Thyroid gland (tissue), 4 donors: ENCODE measurements at places on chromosomes 6 and 20.

DNA sequence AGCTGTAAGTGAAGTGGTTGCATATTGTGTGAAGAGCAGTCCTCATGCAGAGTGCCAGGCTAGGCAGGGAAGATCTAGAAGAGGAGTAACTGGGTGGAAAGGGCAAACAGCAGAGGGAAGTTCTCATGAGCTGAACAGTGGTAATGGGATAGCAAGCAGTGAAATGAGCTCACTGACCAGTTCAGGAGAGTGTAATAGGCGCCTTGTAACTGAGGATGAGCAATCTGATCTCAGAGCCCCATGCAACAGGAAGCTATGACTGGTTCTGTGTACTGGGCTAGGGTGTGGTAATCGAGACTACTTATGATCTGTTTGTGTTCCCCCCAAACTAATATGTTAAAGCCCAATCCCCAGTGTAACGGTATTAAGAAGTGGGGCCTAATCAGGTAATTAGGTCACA, 98.6 kb downstream of the RFX6 start:
- no peak for DNase-seq

DNA sequence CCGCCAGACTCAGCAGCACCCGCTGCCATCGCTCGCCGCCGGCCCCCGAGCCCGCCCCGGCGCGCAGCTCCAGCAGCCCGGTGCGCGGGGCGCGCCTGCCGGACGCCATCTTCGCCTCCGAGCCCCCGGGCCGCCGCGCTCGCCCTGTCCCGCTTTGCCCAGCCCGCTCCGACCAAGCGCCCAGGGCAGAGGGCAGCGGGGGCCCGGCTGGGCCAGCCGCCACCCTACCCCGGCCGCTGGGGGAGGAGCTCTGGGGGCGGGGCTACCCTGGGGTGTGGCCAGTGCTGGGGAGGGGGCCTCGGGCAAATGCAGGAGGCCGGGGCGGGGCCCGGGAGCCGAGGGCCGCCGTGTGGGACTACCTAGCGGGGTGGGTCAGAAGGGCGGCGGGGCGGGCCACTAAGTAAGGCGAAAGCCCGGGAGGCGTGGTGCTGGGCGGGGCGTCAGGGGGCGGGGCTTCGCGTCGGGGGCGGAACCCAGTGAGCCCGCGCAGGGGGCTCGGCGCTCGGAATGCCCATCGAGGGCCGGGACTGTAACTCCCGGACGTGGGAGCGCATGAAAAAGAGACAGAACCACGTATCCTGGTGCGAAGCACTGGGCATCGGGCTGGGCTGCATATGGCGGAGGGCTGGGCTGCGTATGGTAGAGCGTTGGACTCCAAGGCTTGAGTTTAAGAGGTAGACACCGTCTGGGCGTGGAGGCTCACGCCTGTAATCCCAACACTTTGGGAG, at the start of gene SNTA1:
SNTA1 (minus strand) TSS at position 252 of the 728 bp plus-strand sequence; CDS start at position 109, 143 bp downstream.
- peak; percentile 98 for DNase-seq

DNA sequence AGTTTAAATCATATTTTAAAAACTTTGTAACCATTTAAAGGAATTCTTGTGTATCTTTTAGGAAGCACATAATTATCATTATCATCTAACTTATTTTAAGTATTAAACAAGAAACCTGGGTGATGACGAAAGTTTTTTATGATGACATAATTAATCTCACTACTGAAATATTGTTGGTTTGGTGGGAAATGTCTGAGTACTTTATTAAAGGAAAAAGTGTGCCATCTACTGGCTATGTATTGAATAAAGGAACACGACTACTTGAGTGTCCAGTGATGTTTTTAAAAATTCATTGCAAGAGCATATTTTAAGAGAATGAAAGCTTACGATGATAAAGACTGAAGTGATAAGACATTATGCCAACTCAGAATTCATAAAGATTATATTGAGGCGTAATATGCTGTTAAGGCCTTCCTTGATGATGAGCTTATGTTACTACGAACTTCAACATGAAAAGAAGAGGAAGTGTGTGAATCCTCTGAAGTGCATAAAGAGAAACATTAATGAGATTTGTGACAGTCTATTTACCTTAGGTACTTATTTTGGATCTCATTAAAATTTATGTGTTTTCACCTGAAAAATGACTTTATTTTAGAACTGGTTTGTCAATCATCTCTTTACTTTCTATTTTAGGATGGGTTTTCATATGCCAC, 12.0 kb upstream of the TRMT11 start:
- DNase-seq, result no peak

DNA sequence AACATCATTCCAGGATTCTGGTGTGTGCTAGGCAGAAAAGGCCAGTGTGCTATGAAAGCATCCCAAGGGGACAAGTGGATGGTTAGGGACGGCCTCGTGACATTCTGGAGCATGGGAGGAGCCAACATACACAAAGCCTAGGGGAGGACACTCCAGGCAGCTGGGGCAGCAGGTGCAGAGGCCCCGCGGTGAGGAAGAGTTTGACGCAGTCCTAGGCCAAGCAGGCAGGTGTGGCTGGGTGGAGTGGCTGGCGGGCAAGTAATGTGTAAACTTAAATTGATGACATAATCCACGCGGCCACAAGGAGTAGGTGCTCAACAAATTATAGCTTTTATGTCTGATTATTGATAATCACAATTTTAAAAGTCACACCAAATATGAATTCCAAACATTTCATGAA, 93.6 kb downstream of the TMEM242 start:
- no peak for DNase-seq

- DNase-seq, result no peak
Measured at GRCh38 chr20:62977613-62978560, 25.4 kb downstream of the SLC17A9 start.

DNA sequence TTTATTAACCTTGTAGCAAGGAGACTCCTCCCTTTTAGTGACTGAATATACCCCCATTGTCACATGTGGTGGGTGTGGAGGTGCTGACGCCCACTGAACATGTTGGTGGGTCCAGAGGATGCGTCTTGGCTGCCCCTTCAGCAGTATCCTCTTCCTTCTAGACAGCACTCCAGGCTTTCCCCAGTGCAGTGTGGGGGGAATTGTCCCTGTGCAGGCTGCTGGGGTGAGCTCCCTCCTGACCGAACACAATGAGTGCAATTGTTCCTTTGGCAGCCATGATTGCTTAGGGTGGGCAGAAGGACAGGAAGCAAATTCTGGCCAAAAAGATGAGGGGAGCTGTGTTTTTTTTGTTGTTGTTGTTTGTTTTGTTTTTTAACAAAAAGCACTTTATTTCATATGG, 209.3 kb upstream of the PDE10A start:
- DNase-seq, result no peak

DNA sequence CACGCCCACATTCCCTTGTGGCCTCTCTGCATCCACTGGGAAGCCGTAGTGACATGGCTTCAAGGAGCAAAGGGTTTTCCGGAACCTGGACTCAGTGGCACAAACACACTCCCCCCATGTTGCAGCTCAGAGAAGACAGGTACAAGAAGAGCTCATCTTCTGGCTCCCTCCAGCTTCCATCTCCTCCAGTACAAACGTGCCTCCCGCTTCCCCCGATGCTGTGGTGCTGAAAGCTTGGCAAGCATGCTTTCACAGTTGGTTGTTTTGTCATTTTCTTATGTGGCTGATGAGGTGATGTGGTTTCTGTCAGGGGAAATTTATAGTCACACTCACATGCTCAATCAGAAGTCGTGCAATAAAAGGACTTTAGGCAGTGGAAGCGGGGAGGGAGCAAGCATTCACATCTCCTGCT, 258.5 kb downstream of the KIF16B start:
- DNase-seq, result no peak

DNA sequence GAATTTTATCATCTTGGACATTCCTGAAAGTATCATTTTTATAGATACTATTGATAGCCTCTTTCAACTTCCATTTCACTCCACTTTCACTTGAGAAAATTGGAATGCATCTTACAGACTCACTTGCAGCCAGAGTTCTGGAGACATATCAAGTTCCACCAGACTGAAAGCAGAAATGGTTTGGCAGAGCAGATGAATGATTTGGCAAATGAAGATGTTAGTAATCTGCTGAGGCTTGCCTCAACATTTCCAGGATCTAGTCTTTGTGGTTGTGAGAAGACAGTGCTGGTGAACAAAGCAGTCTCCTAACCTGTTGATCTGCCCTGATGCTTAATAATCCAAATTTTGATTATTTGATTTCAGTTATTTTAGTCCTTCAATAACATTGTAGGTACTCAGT, 202.6 kb downstream of the TRDN start:
- DNase-seq, result no peak

DNA sequence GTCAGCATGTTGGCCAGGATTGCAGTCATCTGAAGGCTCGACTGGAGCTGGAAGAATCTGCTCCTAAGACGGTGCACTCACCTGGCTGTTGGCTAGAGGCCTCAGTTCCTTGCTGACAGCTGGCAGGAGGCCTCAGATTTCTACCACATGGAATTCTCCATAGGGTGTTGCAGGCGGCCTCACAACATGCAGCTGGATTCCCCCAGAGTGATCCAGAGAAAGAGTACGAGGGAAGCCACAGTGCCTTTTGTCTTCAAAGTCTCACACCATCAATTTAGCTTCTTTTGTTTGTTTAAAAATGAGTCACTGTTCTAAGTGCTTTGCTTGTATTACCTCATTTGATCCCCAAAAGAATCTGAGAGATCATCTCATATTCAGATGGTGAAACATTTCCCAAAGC, 65.5 kb upstream of the FYN start:
- no peak for DNase-seq

- no peak for DNase-seq
Measured at GRCh38 chr6:75101896-75102295, 104.0 kb downstream of the COL12A1 start.

DNA sequence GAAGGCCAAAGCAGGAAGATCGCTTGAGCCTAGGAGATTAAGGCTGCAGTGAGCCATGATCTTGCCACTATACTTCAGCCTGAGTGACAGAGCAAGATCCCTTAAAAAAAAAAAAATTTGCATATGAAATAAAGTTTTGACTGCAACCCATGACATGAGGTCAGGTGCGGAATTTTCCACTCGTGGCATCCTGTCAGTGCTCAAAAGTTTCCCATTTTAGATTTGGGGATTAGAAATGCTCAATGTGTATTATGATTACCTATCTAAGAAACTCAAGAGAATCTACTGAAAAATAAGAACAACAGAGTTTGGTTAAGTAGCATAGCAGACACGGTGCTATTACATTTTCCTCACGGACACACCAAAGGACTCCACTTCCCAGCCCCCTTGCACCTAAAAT, 11.7 kb downstream of the SLC23A2 start:
- no peak for DNase-seq

GRCh38 chr20:2330090-2330695, 34.4 kb downstream of the TGM3 start:
- no peak for DNase-seq

- DNase-seq, result no peak
Measured at GRCh38 chr6:108584323-108584722, 23.6 kb downstream of the FOXO3 start.

GRCh38 chr6:136750696-136751521, 41.4 kb downstream of the MAP3K5 start:
- no peak for DNase-seq

GRCh38 chr20:37358366-37359150, 12.6 kb downstream of the SRC start:
- DNase-seq, result no peak

DNA sequence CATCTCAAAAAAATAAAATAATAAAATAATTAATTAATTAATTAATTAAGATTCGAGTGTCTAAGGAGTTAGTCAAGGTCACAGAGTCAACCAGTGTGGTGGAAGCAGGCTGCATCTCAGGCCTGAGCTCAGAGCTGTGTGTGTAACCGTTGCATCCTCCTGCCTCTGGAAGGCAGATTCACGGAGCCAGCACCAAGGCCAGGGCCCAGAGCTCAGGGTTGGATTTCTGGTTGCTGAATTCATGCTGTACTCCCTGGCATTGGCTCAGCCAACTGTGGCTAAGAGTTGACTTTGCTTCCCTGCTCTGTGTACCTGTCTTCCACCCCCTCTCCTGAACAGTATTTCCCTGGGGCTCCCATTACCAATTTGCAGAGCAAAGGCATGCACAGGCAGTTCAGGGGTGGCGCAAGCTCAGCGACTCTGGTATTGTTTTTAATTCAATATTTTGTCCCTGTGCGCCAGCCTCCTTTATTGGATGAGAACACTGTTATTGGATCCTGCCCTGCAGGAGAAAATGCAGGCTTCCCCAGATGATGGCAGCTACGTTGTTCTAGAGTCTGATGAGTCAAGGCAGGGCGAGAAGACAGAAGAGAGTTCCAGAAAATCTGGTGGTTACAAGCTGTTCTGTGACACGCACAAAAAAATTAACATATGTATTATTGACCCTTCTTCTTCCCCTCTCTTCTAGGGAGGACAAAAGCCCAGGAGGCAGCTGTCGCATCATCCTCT, 12.3 kb upstream of the CTNNBL1 start:
- no peak for DNase-seq

- DNase-seq, result no peak
Measured at GRCh38 chr6:21171801-21172200, 421.8 kb upstream of the SOX4 start.

- DNase-seq, result no peak
Measured at GRCh38 chr20:18650224-18650623, 62.4 kb downstream of the DTD1 start.

- DNase-seq, result no peak
Measured at GRCh38 chr6:17905611-17906592, 81.5 kb downstream of the KIF13A start.

DNA sequence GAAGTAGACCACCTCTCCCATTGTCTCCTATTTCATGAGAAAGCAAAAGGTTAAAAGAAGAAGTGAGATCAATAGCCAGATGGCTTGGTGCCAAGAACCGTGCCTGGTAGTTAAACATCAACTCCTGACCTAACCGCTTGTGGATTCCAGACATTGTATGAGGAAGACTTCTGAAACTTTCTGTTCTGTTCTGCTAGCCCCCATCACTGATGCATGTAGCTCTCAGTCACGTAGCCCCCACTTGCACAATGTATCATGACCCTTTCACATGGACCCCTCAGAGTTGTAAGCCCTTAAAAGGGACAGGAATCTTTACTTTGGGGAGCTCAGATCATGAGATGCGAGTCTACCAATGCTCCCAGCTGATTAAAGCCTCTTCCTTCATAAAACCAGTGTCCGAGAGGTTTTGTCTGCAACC, 301.2 kb downstream of the RNGTT start:
- DNase-seq, result no peak

GRCh38 chr6:33661106-33661838, 40.1 kb downstream of the ITPR3 start:
- no peak for DNase-seq

GRCh38 chr20:52143277-52143676, 48.3 kb downstream of the ZFP64 start:
- no peak for DNase-seq

DNA sequence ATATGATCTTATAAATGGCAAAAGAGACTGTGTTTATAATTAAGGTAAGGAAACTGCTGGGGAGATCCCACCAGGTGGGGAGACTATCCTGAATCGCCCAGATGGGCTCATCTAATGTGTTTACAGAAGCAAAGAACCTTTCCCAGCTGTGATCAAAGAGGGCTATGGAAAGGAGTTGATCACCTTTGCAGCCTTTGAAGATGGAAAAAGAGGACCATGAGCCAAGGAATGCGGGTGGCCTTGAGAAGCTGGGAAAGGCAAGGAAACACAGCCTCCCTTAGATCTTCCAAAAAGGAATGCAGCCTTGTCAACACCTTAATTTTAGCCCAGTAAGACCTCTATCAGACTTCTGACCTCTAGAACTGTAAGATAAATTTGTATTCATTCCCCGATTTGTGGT, 66.5 kb upstream of the ADGRG6 start:
- DNase-seq, result no peak
